A673 (cell line): ENCODE measurements at places on chromosomes 5 and 9. TPM values are rescaled to one million over a fixed set of nuclear protein-coding genes. Genes with fewer than 3 reads are reported as not detected.

The TERT gene
- 14.2 and 17.1 TPM in 2 replicates for total RNA-seq

- no peaks in the 10 kb centered on the region for H3K4me1 ChIP-seq
- no peak overlapping the region for H3K4me3 ChIP-seq
These were observed 10.5 kb upstream of the ENTREP1 start for GRCh38 chr9:69314547-69314946.

The GRM6 gene
- not detected in 2 replicates for total RNA-seq

DNA sequence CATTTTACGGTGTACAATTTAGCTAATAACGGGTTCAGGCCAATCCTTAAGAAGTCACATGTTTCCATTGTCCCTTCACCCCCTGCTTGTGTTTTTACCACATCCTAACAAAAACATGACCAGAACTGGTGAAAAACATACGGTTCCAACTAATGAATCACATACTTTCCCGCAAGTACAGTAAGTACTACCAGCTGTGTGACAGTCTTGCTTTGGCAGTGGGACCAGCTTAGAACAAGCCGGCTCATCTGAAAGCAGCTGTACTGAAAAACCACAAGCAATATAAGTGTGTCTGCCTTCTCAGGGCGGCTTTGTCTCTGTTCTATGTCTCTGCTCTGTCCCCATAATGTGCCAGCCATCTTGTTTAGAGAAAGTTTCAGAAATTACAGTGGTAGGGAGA, 242.5 kb downstream of the BNC2 start:
- H3K4me1 ChIP-seq = no peaks in the 10 kb centered on the region
- no peak overlapping the region for H3K27ac ChIP-seq
- no peaks in the 10 kb centered on the region for H3K36me3 ChIP-seq
- H3K4me3 ChIP-seq = no peak overlapping the region
- no peaks in the 10 kb centered on the region for H3K27me3 ChIP-seq

The ZNF454 gene
- total RNA-seq = 2.4 and 3.4 TPM in 2 replicates

DNA sequence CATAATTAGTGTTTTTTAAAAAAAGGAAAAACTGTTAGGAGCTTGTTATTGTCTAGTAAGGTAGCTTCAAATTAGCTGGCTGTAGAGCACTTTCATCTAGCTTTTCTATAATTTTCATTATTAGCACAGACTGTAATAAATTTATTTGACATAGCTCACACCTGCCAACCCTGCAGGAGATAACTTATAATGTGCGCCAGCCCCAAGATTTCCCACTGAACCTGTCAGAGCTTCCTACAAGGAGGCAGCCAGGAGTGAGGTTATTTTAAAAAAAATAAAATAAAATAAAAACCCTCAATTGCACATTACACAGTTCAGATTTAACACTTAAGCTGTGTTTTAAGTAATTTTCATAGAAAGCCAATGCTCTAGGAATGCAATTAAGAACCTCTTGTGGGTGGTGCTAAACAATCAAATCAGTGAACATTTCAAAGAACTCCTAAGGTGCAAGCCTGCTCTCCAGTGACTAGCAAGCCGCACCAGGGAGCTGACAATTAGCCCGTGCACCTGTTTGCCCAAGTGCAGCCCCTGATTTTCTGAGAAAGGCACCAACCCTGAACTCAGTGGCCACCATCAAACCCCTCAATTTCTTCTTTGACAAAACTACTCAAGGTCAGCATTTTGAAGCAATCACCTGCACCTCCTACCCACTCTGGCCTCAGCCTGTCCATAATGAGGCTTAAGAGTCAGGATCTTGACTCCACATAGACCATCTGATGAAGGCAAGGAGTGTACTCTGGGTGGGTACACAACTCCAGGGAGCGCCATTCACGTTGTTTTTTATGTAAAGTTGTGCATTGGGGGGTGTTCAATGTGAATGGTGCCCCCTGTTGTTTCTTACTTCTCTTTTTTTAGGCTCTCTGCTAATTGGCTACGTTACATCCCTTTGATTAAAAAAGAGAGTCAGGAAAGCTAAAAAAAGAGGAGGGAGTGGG, 385.3 kb upstream of the WWC1 start:
- peaks cover 74% of the 10 kb centered on the region for H3K4me1 ChIP-seq
- H3K27me3 ChIP-seq = no peaks in the 10 kb centered on the region
- DNase-seq = no peak
- H3K27ac ChIP-seq = peak overlapping the region; percentile 86
- H3K4me3 ChIP-seq = no peak overlapping the region

The ERAP2 gene
- 2.0 and 2.6 TPM in 2 replicates for total RNA-seq

DNA sequence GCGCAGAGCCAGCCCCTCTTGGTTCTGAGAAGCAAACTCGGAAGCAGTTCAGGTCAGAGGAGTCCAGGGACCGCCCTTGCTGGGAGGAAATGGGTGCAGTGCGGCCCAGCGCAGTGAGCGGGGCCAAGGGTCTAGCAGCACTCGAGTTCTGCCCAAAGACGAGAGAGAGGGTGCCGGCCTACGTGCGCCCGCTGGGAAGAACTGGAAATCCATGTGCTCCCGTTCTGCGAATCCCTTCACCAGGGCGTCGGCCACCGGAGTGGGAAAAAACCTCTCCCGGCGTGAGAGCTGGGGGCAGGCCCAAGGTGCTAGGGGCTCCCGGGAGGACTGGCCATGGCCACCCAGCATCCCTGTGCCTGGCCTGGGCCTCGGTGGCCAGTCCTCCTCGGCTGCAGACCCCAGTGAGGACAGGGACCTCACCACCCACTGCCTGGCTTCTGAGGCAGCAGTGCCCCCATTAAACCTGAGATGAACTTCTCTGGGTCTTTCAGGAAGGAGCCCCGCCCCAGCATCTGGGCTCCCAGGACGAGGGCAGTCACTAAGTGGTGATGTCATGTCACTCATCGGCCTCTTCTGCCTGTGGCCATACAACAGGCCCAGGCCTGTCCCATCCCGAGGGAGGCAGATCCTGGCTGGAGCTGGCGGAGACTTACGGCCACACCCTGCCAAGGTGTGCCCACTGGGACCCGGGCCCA, 10.6 kb downstream of the TMEM250 start:
- H3K27ac ChIP-seq = peak overlapping the region; percentile 92
- DNase-seq = no peak
- no peaks in the 10 kb centered on the region for H3K36me3 ChIP-seq
- no peak overlapping the region for H3K4me3 ChIP-seq
- H3K4me1 ChIP-seq = peaks cover 74% of the 10 kb centered on the region
- no peaks in the 10 kb centered on the region for H3K27me3 ChIP-seq

- H3K4me3 ChIP-seq = no peak overlapping the region
- no peaks in the 10 kb centered on the region for H3K27me3 ChIP-seq
- no peak overlapping the region for H3K27ac ChIP-seq
- H3K4me1 ChIP-seq = no peaks in the 10 kb centered on the region
- DNase-seq = no peak
- H3K36me3 ChIP-seq = no peaks in the 10 kb centered on the region
These were observed 324.4 kb downstream of the NDUFS4 start for GRCh38 chr5:53884844-53885243.

The ADAMTS12 gene
- total RNA-seq = 0.76 and 0.84 TPM in 2 replicates

DNA sequence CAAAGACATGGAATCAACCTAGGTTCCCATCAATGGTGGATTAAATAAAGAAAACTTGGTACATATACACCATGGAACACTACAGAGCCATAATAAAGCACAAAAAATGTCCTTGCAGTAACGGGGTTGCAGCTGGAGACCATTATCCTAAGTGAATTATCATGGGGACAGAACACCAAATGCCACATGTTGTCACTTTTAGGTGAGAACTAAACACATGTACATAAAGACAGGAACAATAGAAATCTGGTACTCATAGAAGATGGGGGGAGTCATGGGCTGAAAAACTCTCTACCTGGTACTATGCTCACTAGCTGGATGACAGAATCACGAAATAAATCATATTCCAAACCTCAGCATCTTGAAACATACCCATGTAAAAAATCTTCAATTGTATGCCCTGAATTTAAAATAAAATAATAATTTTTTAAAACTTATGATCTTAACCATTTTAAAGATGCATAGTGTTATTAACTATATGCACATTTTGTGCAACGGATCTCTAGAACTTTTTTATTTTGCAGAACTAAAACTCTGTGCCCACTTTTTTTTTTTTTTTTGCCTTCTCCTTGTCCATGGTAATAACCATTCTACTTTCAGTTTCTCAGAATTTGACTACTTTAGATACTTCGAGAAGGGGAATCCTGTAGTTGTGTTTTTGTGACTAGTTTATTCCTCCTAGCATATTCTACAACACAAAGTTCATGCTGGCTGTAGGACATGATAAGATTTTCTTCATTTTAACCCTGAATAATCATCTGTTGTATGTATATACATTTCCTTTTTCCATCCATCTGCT, 1081.6 kb upstream of the ACO1 start:
- H3K27me3 ChIP-seq = no peaks in the 10 kb centered on the region
- H3K4me3 ChIP-seq = no peak overlapping the region
- H3K36me3 ChIP-seq = no peaks in the 10 kb centered on the region

The CDH10 gene
- total RNA-seq = 1.2 and 1.4 TPM in 2 replicates

DNA sequence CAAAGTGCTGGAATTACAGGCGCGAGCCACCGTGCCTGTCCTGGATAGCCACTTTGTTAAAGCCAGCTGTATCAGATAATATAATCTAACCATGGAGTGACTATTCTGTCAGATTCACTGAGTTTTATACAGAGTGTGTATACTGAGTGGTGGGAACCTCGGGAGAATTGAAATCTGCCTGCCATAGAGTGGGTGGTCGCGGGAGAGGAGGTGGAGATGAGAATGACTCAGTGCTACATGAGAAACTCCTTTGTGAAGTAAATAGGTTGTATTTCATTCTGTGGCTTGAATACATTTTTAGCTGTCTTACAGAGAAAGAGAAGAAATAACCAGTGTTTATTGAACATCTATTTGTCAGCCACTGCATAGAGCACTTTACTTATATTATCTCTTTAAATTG, 26.4 kb downstream of the ATP6V0E1 start:
- DNase-seq = no peak
- no peaks in the 10 kb centered on the region for H3K36me3 ChIP-seq
- H3K27ac ChIP-seq = no peak overlapping the region

The OR1Q1 gene
- total RNA-seq = not detected in 2 replicates

DNA sequence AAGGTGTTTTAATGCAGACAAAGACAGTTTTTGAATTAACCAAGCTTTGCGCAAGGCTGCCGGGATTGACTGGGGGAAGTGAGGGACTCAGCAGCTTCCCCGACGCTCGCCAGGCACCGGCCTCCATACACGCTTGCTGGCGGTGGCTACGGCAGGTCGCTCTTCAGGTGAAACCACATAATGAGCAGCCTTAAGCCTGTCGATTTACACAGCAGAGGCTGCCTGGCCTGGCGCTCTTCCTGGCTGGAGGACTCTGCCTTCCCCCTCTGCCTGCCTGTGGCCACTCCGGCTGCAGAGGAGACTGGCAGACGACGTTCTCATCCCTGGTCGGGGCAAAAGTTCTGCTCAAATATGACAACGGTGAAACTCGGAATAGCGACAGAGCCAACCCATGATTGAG, 9.0 kb upstream of the NOTCH1 start:
- no peak overlapping the region for H3K27ac ChIP-seq
- H3K27me3 ChIP-seq = no peaks in the 10 kb centered on the region
- H3K4me3 ChIP-seq = no peak overlapping the region
- no peak for DNase-seq

GRCh38 chr5:9947225-9947714, 302.4 kb downstream of the ATPSCKMT start:
- no peaks in the 10 kb centered on the region for H3K4me1 ChIP-seq
- no peak overlapping the region for H3K27ac ChIP-seq
- no peak for DNase-seq
- H3K4me3 ChIP-seq = no peak overlapping the region
- no peaks in the 10 kb centered on the region for H3K36me3 ChIP-seq
- H3K27me3 ChIP-seq = peaks cover 4% of the 10 kb centered on the region

The CDH6 gene
- 3.6 and 4.1 TPM in 2 replicates for total RNA-seq

DNA sequence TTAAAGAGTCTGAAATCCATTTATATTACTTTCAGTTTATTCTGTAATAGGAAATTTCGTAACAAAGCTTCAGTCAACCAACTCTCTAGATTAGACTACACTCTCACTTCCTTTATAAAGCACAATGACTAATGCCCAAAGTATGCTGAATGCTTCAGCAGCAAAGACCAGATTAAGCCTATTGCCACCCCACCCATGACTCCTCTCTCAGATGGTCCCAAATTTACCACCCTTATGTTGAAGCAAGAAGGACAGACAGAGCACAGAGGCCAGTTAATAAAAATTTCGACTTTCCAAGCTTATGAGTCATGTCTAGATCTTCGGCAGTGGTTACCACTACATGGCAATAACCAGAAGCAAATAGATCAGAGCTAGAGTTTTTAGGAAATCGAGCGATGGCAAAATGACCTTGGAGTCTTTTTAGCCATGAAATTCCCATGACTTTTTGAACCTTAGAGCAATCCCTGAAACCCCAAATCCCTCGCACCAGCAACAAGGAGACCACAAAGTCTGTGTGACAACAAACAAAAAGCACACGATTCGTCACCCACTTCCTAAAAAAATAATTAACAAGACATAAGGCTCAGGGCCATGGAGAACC, 287.8 kb upstream of the RASA1 start:
- peak; percentile 83 for DNase-seq
- no peaks in the 10 kb centered on the region for H3K36me3 ChIP-seq
- no peaks in the 10 kb centered on the region for H3K27me3 ChIP-seq

DNA sequence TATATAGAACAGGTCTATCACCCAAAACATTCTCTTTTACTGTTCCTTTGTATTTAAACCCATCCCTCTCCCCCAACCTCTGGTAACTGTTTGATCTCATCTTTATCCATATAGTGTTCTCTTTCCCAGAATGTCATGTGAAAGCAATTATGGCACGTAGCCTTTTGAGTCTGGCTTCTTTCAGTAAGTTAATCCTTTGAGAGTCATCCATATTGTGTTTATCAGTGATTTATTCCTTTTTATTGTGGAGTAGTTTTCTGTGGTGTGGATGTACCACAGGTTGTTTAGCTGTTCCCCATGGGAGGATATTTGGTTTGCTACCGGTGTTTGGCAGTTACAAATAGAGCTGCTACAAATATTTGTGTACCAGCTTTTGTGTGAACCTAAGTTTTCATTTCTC, 38.0 kb downstream of the HMGXB3 start:
- peak; percentile 41 for DNase-seq
- peaks cover 22% of the 10 kb centered on the region for H3K4me1 ChIP-seq
- H3K27me3 ChIP-seq = no peaks in the 10 kb centered on the region

The PIP5K1B gene
- total RNA-seq = not detected in 2 replicates

- no peak overlapping the region for H3K27ac ChIP-seq
- peak; percentile 44 for DNase-seq
- no peaks in the 10 kb centered on the region for H3K36me3 ChIP-seq
- H3K27me3 ChIP-seq = peaks cover 6% of the 10 kb centered on the region
- H3K4me3 ChIP-seq = no peak overlapping the region
- H3K4me1 ChIP-seq = no peaks in the 10 kb centered on the region
These were observed 240.5 kb upstream of the CHD1 start for GRCh38 chr5:99169309-99169708.

The ANAPC2 gene
- 49.6 and 54.1 TPM in 2 replicates for total RNA-seq

GRCh38 chr5:82519558-82519957, 241.4 kb upstream of the RPS23 start:
- H3K4me1 ChIP-seq = no peaks in the 10 kb centered on the region
- H3K27ac ChIP-seq = no peak overlapping the region
- H3K4me3 ChIP-seq = no peak overlapping the region
- no peaks in the 10 kb centered on the region for H3K36me3 ChIP-seq

DNA sequence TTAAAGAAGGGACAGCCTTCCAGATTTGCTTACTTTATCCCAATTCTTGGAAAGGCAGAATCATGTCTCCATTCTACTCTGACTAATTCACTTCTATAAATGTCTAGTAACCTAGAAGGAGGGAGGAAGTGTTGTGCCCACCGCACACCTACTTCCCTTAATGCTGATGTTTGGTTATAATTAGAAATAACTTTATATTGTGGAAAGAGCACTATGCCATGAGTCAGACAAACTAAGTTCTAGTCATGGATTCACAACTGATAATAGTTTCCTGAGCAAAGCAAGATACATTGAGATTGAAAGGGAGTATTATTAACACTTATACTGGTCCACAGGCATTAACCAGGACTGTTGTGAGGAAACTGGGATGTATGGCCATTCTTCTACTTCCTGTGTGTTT, 345.9 kb upstream of the RPS23 start:
- no peak overlapping the region for H3K4me3 ChIP-seq
- no peaks in the 10 kb centered on the region for H3K36me3 ChIP-seq
- DNase-seq = no peak
- H3K27me3 ChIP-seq = no peaks in the 10 kb centered on the region
